ENCODE measurements at places on chromosomes 11 and 22.

- no peak for DNase-seq
Observed at GRCh38 chr11:69367211-69367964, 73.4 kb downstream of the MYEOV start.

GRCh38 chr11:62008193-62008592 lies 40.8 kb upstream of the FTH1 start:
- DNase-seq, result no peak

- no peak for DNase-seq
Observed at GRCh38 chr11:106473089-106473722, 395.7 kb downstream of the AASDHPPT start.

GRCh38 chr11:61690706-61691379 lies 10.7 kb downstream of the DAGLA start:
- DNase-seq, result no peak

DNA sequence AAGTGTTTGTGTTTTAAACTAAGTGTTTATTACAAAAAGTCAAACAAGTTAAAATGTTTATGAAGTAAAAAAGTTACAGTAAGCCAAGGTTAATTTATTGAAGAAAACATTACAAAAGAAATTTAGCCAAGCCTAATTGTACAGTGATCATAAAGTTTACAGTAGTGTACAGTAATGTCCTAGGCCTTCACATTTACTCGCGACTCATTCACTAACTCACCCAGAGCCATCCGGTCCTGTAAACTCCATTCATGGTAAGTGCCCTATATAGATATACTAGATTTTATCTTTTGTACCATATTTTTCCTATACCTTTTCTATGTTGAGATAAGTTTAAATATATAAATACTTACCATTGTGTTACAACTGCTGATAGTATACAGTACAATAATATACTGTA lies 481.8 kb upstream of the TENM4 start:
- no peak for DNase-seq

- DNase-seq, result no peak
Observed at GRCh38 chr22:25166266-25167040, 33.2 kb upstream of the CRYBB3 start.

GRCh38 chr11:107598225-107599139 lies 7.5 kb downstream of the ELMOD1 start:
- no peak for DNase-seq

DNA sequence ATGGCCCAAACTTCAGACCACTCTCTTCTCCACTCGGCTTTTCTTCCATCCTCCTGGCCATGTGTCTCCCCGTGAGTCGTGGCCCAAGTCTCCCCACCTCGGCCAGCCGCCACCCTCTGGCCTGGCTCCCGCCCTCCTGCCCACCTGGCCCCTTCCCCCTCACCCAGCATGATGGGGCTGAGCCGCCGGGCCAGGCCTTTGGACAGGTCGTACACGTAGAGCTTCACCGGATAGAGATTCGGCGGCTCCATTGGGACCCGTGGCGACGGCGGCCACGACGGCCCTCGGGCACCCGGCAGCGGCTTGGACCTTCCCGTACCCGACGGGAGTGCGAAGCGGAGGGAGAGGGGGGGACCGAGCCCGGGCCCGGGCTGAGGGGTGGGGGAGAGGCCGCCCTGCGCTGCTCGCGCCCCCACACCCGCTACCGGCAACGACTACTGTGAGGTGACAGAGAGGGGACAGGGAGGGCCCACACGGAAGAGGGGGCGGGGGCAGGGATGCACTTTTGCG lies at the start of gene DESI1:
Gene DESI1, minus strand, starts transcription at position 455 of the 510 bp plus-strand sequence. Its CDS starts 204 bp downstream, at position 251.
- no peak for DNase-seq

DNA sequence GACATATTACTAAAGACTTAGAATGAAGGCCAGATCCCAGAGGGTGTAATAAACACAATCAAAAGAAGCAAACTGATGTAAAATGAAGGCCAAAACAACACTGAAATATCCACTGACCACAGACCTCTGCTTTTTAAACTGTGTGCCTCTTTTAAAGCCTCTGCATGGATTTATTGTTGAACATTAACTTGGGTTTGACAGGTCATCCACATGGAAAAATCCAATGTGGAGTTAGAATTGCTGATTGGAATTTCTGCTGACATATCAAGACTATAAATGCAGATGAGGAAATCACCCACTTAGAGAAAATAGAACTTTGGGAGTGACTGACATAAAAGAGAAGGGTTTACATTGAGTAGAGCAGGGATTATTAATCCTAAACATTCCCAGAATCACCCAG lies 853.9 kb upstream of the RAG2 start:
- DNase-seq, result no peak

DNA sequence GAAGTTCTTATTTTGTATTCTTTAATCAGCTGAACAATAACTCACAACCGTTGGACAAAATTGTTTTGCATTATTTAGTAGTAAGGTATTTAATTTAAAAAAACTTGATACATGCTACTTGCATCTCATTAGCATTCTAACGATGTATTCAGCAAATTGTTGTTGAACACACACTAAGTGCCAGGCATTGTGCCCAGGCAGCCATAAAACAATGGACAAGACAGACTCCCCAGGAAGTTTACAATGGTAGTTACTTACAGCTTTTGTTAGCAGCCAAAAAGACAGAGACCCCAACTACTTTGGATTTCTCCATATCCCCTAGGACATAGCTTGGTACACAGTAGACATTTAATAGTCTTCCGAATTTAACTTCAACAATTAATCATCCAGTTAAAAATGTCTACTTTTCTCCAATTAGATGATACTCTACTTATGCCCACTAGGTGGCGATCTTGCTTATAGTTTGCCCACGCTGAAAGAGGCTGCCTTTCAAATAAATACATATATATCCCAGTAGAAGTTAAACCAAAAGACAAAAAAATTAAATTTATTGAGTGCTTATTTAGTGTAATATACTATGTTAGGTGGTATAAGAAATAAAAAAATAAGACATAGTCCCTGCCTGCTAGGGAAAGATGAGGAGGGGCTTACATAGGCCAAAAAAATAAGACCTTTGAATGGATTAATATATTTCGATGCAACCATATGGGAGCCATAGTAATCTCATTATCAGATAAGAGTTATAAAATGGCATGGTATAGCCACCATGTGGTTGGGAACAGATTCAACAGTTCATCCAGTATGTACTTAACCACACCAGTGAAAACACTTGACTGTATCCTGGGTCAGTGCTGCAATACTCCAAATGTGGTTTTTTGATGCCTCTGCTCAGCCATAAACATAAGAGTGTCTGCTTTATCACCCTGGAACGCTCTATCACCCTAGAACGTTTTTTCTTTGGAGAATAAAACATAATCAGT lies 2.0 kb upstream of the FJX1 start:
- no peak for DNase-seq
